GM12892 (cell line): ENCODE measurements at places on chromosomes 11 and 22.

DNA sequence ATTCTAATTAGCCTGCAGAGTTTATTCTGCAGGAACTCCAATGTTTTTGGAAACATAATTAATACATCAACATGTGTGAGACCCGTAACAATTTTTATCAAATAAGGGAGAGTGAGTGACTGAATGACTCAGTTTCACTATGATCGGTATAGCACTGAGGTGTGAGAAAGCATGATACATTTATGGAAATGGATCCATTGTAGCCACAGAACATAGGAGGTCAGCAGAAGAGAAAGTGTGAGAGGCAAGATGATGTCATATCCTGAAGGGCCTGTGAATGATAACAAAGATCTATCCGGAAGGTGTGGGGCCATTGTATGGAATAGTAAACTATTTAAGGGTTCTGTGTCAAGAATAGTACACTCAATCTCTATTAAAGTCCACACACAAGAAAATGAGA, 1406.1 kb upstream of the TENM4 start:
- no peak for DNase-seq

DNA sequence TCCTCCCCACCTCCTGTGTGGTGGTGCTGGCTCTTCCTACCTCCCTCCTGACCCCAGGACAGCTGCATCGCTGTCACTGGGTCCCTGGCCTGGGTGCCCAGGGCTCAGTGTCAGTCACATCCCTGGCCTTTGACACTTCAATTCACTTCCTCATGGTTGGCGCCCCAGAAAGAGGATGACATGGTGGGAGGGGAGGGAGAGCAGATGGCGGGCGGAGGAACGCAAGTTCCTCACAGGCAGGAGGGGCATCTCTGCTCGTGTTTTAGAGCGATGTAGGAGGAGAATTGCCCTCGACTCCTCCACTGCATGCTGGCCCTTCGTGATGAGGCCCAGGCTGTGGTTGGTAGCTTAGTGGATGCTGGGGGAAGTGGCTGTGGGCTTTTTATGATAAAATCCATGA, 35.1 kb upstream of the KRTAP5-7 start:
- no peak for DNase-seq

- DNase-seq: no peak
Measured at GRCh38 chr11:134761926-134762247, 349.8 kb upstream of the B3GAT1 start.

GRCh38 chr11:20021212-20021611, 139.1 kb downstream of the DBX1 start:
- DNase-seq: no peak

- no peak for DNase-seq
Measured at GRCh38 chr11:128235426-128235825, 351.9 kb downstream of the ETS1 start.

- no peak for DNase-seq
Measured at GRCh38 chr22:42432818-42433217, 615 bp upstream of the NFAM1 start.

GRCh38 chr11:97722065-97722464, 1298.7 kb upstream of the CNTN5 start:
- no peak for DNase-seq

DNA sequence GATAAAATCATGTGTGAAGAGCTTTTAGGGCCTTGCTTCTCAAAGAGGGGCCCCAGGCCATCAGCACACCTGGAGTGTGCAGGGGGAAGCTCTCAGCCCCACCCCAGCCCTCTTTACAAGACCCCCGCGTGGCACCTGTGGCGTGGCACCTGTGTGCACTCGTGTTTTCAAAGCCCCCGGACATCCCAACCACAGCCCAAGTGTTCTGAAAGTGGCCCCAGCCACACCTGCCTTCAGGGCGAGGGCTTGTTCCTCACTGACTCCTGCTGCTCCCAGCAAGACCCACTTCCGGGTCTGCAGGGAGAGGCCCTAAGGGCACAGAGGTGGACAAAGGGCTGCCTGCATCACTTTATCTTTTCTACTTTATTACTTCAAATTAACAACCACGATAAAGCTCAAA, 17.5 kb upstream of the TMEM184B start:
- no peak for DNase-seq

- DNase-seq: no peak
Measured at GRCh38 chr11:120073196-120073595, 64.7 kb downstream of the TRIM29 start.

DNA sequence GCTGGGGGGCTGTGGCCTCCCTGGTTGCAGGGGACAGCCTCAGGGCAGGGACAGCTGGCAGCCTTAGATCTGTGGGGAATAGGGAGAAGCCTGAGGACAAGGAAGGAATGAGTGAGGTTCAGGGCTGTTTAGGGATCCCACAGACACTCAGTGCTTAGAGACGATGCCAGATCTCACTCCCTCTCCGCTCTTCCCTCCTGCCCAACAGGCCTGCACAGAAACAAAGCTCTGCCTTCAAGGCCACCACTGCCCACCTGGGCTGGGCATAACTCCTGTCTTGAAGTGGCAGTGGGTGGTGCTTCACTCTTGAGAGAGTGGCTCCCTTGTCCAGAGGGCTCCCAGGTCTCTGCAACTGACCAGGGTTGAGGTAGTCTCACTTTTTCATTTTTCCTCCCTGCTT, 13.1 kb upstream of the CENATAC start:
- no peak for DNase-seq

- no peak for DNase-seq
Measured at GRCh38 chr22:46545086-46545792, 7.8 kb upstream of the CELSR1 start.

DNA sequence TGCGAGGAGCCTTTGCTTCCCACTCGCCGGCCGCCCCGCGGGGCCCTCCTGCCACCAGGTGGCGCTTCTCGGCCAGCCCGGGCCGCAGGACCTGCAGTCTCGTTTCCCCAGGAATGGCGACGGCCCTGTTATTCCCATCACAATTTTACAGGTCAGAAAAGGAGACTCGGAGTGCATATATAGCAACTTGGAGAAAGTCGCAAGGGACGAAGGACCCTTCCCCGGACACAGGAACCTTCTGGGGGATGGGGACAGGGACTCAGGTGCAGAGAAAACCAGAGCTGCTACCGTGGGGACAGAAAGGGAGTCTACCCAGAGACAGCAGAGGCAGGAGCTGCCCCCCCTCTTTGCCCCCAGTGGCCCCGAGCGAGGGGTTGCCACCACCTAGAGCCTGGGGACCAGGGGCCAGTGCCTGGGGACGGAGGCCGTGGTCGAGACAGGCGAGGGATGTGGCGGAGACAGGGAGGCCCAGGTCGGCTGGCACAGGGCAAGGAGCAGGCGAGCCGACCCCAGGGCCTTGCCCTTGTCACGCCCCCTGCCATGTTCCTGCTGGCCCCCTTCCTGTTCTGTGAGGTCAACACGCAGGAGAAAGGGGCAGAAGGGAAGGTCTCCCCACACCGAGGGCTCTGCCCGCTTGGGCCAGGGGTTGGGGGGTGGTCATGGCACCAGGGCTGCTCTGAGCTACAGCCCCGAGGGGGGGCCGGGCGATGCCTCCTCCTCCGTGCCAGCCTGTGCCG, 3.5 kb upstream of the KRTAP5-6 start:
- peak; percentile 78 for DNase-seq

DNA sequence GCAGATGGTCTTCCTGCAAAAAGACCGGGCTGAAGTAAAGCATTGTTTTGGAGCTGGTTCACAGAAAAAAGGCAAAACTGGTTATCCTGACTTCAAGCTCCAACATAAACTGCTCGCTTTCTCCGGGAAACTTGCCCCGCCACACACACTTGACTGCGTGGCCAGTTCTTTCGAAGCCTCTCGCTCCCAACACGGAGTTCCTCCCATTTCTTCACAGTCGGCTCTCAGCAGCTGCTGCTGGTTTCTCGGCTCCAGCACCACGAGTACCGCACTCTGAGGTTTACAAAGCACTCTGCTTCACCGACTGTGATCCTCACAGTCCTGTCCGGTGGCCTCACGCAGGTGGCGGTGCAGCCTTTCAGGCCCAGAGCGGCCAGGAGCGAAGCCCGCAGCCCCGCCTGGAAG, 264 bp downstream of the CHEK1 start:
- no peak for DNase-seq

- DNase-seq: no peak
Measured at GRCh38 chr11:11845071-11845470, 3.3 kb downstream of the USP47 start.

- peak; percentile 63 for DNase-seq
Measured at GRCh38 chr22:38766076-38766777, 10.4 kb upstream of the SUN2 start.

- no peak for DNase-seq
Measured at GRCh38 chr11:43904742-43905535, 24.3 kb downstream of the ALKBH3 start.

DNA sequence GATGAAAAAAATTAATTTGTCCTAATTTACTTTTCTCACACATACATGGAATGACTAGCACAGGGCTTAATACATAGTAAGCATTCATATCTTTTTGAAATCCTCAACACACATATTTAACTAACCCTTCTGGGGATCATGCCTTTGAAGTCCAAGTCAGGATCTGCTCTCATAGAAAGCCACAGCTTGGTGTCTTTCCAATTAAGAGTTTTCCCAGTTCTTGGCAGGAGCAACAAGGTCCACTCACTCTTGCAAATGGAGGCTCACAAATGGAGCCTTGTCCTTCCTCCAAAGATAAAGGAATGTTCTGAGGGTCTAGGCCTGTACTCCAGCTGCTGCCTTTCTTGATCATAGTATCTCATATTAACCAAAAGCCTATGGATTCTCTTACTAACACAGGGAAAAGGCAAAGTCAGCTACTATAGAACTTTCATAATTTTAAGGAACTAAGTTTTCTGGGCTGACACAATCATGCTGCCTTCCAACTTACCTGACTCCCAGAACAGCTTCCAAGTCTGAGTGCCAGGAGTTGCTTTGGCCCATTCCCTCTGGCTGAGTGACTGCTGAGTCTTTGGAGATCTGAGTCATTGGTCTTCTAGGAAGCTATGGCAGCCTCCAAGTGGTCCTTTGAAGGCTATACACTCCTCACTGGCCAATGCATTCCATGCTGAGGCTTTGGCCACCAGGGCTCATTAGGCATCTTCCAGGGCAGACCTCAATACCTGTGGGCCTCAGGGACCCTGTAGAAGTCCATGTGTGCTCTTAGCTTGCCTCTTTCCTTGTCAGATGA, 25.8 kb upstream of the NUCB2 start:
- no peak for DNase-seq

DNA sequence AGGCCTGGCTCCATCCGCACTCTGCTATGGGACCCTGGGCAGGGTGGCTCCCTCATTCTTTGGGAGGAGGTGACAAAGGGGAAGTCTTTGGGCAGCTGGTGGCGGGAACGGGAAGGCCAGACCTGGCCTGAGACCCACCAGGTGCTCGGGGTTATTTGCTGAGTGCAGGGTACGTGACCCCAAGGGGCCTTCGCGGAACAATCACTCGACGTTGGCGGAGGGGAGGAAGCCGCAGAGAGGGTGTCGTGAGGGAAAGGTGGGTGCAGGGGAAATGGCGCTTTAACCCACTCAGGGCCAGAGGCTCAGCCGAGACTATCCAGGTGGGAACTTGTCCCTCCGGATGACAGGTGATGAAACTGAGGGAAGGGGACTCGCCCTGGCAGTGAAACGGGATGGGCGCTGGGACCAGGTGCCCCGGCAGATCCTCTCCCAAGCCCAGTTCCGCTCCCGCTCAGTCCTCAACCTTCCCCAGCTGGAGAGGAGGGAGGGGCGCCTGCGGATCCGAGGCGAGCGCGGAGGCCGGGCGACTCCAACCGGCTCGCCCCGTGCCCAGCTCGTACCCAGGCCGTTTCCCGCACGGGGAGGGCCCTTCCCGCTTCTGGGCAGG, 911 bp downstream of the A4GALT start:
- DNase-seq: no peak

DNA sequence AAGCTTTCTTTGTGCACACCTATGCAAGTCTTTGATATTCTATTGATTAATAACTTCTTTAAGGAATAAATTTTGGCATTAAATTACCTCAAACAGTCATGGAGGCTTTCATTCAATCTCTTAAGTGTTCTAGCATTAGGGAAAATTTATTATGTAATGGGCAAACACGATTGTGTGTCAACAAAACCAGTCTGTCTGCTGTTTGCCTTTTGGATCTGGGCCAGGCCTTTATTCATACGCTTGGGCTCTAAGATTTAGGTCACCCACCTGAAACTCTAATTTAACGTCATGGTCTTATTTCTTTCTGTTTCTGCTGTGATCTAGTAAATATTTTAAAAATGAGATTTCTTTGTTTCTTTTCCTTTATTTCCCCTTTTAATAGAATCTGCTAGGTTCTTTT, 1270.6 kb downstream of the LRRC4C start:
- no peak for DNase-seq

DNA sequence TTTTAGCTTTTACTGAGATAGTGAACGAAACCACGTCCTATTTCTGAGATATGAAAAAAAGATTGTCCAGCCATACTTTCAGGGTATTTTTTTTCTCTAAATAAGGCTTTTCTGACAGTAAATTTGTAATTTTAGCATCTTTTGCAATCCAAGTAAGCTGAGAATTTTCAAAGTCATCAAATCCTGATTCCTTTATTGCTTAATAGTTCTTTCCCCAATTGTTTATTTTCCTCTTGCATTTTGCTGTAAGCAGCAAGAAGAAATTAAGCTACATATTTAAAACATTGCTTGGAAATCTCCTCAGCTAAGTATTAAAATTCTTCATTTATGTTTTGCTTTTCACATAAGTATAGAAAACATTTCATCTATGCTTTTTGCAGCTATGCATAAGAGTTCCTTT, 493.3 kb upstream of the CCDC179 start:
- no peak for DNase-seq

DNA sequence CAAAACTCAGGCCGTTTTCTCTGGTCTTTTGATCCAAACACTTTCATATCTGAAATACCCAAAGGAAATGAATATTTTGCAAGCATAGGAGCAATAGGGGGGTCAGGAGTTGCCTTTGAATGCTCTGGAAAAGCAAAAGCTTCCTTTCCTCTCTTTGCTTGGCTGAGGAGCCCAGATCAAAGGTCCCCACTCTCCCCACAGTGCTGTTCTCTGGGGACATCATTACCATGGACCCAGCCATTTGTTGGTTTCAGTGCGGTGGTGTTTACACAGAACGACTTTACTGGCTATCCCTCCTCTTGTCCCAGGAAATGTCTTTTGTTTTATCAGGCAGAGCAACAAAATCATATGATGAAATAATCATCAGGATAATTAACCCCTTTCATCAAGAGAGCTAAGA, 1089.1 kb downstream of the TBC1D22A start:
- DNase-seq: no peak

DNA sequence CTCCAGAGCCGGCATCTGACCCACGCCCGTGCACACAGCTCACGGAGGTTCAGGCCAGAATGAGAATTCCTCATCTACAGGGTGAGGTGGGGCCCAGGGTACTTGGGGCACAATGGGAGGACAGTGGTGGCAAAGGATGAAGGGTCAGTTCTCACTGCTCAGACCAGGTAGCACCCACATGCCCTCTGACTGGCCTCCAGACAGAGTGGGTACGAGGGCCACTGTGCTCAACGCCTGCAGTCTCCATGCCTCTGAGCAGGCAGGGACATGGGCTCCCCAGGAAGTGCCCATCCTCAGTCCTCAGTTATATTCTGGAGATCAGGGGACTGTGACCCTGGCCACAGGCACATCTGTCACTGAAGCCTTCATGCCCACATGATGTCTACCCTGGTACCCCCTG, 13.0 kb upstream of the CDC42BPG start:
- no peak for DNase-seq

DNA sequence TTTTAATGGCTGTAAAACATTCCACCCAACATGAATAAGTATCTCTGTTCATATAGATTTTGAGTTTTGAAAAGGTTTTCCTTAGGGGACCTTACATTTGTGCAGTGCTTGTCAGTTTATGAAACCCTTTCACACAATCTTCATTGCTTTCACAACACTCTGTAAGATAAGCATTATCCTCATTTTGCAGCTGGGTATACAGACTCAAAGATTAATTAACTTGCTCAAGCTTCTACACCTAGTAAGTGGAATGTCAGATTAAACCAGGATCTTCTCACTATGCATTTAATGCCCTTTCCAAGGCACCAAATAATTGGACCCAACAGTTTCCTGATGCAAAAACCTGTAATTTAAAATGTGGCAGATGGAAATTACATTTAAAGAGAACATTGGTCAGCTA, 11.6 kb upstream of the GAB2 start:
- no peak for DNase-seq
